ENCODE measurements at places on chromosomes 5 and 9.

DNA sequence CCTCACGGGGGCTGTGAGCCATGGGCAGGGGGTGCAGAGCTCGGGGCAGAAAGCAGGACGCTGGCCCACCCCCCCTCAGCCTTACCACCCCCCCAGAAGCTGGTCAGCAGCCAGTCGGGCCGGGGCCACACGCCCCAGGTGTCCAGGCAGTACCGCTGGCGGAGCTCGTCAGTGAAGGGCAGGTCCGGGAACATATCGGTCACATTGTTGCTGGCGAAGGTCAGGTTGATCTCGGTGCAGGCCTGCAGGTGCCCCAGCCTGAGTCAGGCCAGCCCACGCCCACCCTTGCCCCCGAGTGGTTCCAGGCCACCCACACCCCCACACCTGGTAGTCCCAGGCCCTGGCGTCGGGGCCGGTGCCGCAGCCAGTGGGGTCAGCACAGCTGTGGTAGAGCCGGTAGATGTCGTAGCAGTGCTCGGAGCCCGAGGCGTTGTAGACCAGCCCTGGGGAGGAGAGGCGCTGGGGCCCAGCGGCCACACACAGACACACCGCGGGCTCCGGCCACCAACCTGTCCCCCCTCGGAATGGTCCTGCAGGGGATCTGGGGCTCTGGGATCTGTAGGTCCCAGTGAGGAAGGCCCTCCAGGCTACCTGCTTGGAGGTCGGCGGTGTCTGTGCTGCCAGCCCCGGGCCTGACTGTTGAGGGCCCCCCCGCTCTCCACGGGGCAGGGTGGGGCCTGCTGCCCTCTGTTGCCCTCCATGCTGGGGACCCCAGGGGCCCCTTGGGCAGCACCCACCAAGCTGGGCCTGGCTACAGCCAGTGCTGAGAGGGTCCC lies 2.6 kb downstream of the DPP7 start:
- DNase-seq: no peak

DNA sequence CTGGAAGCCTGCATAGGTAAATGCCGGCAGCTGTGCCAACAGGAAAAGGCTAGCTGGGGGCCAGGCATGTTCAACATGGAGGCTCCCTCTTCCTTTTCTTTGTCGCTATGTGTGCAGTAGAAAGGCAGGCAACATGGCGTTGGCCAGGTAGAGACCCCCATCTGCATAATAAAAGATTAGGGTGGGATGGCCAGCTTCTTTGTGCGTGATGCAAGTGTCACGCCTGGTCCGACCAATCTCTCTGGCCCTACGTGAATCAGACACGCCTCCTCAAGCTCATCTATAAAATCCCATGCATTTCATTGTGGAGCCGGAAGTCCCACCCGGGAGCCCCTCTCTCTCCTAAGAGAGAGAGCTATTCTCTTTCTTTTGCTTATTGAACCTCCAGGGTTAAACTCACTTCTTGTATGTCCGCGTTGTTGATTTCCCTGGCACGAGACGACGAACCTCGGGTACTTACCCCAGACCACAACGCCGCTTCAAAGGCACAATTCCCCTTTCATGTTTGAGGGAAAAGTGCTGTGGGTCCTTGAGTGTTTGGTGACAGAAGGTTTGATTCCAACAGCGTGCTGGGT lies 25.0 kb upstream of the C5orf47 start:
- peak; percentile 87 for DNase-seq

GRCh38 chr9:97412626-97413385 lies 910 bp downstream of the TDRD7 start:
- DNase-seq: no peak

GRCh38 chr5:93636837-93637236 lies 53.8 kb downstream of the NR2F1 start:
- DNase-seq: no peak

- DNase-seq: no peak
Observed at GRCh38 chr5:39482098-39482497, 57.3 kb upstream of the DAB2 start.

DNA sequence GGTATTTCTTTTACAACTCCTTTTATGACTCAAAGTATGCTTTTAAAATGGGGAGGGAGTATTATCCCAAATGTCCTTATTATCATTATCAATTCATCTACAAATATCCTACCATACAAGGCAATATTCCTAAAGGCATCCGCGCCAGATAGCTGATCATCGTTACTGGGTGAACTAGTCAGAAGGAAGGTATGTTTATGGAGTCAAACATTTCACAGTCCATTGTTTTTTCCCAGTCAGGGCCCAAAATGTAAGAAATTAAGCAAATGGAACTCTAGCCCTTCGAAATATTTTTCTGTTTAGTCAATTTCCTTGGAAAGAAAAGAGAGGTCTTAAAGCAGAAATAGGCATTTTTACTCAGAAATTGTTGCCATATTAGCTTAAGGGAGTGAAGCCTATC lies 188.5 kb upstream of the CCNG1 start:
- DNase-seq: no peak

- no peak for DNase-seq
Observed at GRCh38 chr5:135308245-135308644, 90.8 kb downstream of the MACROH2A1 start.

DNA sequence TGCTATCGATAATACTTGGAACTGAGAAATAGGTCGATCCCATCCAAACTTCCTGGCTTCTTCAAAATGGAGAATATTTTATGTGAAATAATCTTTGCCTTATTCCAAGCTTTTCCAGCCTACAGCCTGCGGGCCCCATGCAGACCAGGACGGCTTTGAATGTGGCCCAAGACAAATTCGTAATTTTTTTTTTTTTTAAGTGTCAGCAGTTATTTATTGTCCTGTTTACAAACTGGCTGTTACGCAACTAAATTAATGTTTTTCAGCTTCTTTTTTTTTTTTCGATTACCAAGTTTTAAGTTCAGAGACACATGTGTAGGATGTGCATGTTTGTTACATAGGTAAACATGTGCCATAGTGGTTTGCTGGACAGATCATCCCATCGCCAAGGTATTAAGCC lies 411.7 kb upstream of the EDIL3 start:
- DNase-seq: no peak

DNA sequence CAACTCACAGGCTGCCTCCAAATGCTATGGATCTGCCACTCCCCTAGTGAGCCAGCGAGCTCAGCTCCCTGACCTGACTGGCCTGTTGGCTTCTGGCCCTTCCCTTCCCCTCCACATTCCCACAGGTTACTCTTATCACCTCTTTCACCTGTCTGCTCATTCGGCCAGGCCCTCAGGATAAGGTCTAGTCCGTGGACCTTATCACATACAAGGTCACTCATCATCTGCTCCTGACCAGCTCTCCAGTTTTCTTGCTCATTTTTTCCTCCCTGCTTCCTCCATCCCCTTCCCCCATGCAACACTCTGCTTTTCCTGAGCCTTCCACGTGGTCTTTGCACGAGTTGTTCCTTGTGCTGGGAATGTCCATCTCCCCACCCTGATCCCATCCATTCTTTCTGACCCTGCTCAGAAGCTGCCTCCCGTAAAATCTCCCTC lies 25.9 kb upstream of the NDST1 start:
- no peak for DNase-seq

DNA sequence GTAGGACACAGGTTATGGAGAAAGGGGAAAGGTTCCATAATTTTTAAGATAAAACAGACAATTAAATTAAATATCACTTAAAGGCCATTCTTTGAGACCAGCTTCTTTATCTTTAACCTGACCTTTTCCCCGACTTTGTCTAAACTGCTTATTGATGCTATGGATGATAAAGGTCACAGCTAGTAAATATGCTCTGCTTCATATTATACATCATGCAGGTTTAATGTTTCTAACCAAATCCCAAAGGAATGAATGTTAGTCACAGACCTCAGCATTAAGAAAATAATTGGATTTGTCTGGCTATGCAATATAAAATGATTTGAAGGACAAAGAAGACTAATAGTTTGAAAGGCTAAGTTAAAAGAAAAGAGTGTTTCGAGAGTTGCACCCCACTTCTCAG lies 147.6 kb downstream of the ST8SIA4 start:
- DNase-seq: no peak

- DNase-seq: no peak
Observed at GRCh38 chr5:169706071-169706470, 69.0 kb downstream of the DOCK2 start.

- DNase-seq: no peak
Observed at GRCh38 chr9:96460882-96461281, 10.9 kb downstream of the HABP4 start.

GRCh38 chr9:101601904-101602765 lies 7.4 kb upstream of the PPP3R2 start:
- DNase-seq: peak; percentile 40

DNA sequence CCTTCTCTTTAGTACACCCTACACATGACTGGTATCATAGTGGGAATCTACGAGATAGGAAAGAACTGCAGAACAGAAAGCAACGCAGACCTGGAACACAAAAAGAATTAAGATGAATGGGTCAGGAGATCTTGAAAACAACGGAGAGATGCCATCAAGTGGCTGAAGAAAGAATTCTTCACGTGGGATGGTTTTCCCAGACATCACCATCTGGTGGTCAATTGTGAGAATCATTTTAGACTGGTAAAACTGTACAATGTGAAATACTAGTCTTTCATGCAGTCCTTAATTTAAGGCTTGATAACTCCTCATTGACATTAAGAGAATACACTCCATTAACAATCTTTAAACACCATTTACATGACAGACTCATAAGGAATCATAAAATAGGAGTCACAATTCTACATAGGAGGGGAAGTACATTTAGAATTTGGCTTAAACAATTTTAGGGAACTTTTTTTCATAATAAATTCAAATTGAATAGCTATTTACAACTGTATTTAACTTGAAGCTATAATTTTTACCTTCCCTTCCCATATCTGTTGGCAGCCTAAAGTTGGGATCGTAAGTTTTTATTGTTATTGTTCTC lies 128.4 kb upstream of the TRPM3 start:
- DNase-seq: peak; percentile 77

- DNase-seq: no peak
Observed at GRCh38 chr5:71537687-71538086, 49.5 kb upstream of the MCCC2 start.

- DNase-seq: no peak
Observed at GRCh38 chr9:89528540-89528939, 30.6 kb upstream of the SEMA4D start.

DNA sequence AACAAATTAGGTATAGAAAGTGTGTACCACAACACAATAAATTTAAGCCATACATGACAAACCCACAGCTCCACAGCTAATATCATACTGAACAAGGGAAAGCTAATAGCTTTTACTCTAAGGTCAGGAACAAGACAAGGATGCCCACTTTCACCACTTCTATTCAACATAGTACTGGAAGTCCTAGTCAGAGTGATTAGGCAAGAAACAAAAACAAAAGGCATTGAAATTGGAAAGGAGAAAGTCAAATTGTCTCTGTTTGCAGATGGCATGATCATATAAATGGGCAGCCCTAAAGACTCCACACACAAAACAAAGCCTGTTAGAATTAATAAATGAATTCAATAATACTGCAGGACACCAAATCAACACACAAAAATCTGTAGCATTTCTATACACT lies 548.8 kb downstream of the CTNND2 start:
- no peak for DNase-seq

- no peak for DNase-seq
Observed at GRCh38 chr9:105693435-105694189, 729 bp upstream of the TMEM38B start.

DNA sequence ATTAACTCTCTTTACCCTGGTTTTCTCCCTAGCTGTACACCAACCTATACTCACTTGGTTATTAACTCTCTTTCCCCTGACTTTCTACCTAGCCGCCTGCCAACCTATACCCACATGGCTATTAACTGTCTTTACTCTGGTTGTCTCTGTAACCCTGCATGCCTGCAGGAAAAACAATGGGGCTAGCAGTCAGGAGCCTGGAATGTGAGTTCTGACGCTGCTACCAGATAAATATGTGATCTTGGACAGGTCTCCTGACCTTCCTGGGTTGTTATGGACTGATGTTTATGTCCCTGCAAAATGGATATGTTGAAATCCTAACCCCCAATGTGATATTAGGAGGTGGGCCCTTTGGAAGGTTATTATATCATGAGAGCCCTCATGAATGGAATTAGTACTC lies 119.2 kb downstream of the SMARCA2 start:
- DNase-seq: no peak

DNA sequence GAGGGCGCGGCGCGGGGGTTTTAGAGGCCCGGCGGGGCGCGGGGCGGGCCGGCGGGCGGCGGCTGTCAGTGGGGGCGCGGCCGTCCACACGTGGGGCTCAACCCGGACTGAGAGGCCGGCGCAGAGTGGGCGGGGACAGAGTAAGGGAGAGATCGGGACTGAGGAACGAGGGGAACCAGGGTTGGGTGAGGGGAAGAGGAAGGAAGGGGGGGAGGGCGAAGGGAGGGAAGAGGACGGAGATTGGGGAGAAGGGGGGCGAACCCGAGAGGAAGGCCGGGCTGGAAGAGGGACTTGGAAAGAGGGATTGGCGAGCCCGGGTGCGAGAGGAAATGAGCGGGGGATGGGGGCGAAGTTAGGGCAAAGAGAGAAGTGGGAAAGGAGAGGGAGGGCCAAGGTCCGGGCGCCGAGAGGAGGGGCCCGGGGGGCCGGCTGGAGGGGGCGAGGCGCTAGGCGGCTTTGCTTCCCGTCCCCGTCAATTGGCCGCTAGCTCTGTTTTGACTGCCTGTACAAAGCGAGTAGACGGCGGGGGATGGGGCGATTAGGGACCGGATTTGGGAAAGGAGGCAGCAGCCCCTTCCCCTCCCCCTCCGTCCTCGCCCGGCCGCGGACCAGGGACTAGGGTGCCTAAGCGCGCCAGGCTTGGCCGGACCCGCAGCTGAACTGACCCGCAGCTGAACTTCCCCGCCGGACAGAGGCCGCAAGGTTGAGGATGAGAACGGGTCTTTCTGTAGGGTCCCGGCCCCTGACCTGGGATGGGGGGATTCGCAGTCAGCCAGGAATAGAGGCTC lies 399 bp upstream of the FBN2 start:
- DNase-seq: no peak

DNA sequence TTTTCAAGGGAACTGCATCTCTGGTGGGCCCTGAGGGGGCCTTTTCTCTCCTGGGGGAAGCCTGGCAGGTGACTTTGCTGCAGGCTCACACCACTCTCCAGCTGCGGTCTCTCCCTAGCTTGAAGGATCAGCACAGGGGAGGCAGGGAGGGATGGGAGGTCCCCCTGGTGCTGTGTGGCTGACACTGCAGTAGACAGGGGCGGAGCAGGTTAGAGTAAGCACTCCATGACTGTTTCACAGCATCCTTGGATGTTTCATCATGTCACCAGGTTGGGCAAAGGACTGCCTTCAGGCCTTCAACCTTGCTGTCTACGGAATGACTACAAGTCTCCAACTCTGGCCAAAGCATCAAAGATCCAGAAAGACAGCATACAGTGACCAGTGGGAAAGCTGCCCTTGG lies 470.7 kb downstream of the CDK5RAP2 start:
- DNase-seq: no peak

Data from NCI-H2227 treated with DMSO at 0.1 percent for 48 hours (cell line).